ENCODE measurements at places on chromosomes 4 and X.

DNA sequence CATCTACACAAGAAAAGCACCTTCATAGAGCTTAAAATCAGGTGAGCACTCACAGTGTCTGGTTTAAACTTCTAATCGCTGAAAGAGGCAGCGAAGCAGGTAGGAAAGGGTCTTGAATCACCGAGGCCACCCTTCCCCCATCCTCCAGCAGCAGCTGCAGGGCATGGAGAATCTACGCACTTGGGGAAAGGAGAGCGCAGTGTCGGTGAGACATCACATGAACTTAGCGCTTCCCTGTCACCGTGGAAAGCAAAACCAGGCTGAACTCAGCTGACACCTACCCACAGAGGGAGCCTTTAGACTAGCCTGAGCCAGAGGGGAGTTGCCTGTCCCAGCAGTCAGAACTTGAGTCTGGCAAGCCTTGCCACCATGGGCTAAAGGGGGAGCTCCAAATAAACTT lies 197.2 kb upstream of the ZFP42 start:
- DNase-seq: no peak

DNA sequence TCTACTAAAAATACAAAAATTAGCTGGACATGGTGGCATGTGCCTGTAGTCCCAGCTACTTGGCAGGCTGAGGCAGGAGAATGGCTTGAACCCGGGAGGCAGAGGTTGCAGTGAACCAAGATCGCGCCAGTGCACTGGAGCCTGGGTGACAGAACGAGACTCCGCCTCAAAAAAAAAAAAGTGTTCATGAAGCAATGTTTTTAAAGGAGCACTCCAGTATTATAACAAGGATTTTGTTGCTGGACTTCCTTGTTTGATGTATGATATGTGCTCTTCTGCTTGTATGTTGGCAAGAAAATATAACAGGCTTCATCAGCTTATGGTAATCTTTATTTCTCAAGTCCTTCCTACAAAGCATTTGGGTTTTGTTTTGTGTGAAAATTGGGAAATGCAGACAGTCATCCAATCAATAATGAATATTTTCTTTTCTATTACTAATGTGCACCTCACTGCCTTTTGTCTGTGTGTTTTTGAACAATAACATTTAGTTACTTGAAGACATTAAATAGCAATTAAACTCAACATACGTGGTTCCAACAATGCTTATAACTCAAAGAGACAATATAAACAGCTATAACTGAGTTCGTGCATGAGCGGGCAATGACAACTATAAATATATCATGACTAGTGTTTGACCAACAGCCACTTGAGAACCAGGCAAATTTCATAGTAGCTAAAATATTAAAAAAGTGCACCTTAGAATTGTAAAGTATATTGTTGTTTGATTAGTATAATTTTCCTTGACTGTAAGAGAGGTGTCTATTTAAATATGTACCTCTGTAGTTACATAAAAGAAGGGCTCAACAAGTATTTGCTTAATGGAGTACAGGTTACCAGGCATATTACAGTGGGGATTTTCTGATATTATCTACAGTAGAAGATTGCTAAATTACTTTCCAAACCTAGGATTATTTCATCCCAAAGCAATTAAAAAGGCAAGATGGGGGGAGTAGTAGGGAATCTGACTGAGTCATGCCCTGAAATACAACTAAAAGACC lies 210.7 kb downstream of the PPP3CA start:
- DNase-seq: no peak

DNA sequence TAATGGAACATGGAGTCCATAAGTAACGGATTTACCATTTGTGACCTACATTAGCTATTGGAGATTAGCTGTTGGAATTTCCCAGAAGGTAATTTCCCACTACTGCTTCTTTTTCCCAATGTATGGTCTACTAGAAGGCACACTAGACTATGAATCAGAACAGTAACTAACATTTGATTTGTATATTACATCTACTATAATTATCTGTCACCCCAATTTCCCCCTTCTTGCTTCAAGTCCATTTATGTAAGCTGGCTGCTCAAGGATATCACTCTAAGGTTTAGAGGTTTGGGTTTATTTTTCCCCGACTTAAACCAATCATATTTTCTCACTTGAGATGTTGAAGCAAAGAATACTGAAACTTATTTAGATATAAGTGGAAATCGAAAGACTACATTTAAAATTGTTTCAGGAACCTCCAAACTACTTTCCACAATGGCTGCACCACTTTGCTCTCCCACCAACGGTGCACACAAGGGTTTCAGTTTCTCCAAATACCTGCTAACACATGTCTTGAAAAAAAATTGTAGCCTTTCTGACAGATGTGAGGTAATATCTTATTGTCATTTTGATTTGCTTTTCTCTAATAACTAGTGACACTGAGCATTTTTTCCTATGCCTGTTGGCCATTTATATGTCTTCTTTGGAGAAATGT lies 33.3 kb upstream of the H2AZ1 start:
- no peak for DNase-seq

DNA sequence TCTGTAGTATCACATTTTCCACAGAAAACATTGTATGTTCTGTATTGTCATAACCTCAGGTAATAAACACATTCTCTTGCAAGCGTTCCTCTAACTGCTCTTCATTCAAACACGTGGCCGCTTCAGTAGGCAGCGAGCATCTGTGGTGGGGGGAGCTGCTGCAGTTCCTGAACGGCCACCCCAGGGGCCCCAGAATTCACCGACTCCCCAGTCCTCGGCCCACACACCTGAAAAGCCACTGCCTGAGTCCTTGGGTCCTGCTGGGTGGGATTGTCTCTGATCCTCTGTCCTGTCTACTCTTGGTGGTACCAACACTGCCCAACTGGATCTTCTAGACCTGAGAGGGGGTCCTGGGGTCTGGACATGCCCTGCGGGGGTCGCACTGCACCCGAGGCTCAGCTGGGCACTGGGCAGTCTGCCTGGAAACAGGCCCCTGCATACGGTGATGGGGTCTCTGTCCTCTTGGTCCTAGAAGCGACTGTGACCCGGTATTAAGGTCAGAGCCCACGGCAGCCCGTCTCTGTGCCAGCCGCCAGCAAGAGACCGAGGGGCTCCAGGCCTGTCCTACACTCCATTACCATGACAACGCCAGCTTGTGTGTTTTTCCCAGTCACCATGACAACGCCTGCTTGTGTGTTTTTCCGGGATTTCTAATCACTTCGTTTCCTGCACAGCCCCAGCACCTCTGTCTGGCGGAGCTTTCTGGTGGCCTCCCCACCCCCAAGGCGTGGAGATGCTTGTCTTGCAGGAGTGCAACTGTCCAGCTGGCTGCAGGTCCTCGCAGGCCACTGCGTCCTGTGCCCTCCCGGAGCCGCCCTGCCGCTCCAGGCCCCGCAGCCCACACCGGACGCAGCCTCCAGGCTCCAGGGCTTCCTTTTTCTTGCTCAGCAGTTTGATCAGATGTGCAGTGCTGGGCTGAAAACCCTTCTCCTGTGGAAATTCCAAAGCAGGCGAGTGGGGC lies 16.0 kb downstream of the CTBP1 start:
- DNase-seq: no peak

DNA sequence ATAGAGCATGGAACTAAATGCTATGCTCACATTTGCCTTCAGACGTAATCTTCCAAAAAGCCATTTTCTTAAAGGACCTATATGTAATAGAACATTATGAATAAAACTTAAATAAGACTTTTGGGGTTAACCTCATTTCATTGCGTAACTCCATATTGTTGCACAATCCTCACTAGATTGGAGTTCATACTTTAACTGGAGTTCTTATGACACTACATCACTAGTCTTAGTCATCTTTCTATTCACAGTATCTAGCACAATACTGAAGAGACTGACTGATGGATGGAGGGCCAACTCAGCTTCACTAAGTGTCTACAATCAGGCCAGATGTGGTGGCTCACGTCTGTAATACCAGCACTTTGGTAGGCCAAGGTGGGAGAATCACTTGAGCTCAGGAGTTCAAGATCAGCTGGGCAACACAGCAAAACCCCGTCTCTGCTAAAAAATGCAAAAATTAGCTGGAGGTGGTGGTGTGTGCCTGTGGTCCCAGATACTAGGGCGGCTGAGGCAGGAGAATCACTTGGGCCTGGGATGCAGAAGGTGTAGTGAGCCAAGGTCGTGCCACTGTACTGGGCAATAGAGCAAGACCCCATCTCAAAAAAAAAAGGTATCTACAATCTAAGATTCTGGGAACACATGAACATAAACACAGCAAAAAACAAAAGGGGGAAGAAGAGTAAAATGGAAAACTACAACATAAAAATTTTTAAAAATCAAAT lies 80.8 kb upstream of the MAB21L2 start:
- no peak for DNase-seq

DNA sequence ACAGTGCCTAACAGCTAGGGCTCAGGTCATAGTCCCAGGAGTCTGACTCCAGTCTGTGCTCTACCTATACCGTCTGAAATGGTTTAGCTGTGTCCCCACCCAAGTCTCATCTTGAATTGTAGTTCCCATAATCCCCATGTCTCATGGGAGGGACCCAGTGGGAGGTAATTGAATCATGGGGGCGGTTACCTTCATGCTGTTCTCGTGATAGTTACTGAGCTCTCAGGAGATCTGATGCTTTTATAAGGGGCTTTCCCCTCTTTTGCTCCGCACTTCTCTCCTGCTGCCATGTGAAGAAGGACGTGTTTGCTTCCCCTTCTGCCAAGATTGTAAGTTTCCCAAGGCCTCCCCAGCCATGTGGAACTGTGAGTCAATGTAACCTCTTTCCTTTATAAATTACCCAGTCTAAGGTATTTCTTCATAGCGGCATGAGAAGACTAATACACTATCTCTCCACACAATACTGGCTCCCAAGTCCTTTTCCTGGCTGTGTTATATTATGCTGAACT lies 110.8 kb downstream of the AFAP1 start:
- no peak for DNase-seq

DNA sequence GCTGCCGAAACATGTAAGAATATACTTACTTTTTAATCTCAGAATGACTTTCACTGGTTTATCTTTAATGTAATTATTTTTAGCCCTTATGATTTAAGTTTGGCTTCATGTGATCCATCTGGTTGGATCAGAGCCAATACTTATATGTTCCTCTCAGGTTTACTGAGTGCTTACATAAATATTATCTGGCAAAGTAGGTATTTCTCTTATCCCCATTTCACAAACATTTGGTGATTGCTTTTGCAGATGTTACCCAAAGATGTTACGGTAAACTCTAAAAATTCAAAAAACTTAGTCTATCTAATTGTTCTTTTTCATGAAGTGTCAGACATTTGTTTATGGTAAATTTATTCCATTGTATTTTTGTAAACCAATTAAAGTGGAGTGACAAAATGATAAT lies 115.0 kb upstream of the TLL1 start:
- no peak for DNase-seq

DNA sequence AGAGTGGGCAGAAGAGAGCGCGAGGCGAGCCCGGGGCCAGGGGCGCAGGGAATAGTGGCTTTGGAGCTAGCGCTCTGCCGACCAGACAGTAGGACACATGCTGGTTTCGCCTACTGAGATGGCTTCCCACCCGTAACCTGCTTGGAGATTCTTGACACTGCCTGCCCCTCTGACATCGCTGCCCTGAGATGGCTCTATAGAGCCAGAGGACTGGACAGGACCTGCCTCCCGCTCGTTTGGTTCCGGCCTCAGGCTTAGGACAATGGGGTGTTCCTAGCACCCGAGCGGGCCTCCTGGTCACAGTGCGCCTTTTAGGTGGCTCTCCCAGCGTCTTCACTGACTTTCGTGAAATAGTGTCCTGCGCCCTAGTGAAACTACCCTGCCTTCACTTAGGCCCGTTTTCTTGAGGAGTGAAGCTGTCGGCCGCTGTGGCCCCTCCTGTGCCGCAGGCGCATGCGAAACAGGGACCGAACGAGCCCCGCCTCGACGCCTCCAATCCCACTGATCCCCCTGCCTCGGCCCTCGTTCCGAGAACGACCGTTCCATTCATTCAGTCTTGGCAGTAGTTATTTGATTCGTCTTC lies 608 bp downstream of the TAF1 start:
- DNase-seq: peak; percentile 2

- no peak for DNase-seq
Measured at GRCh38 chr4:166043801-166044200, 170.8 kb downstream of the TLL1 start.

- no peak for DNase-seq
Measured at GRCh38 chr4:111016416-111016815, 393.5 kb upstream of the PITX2 start.

DNA sequence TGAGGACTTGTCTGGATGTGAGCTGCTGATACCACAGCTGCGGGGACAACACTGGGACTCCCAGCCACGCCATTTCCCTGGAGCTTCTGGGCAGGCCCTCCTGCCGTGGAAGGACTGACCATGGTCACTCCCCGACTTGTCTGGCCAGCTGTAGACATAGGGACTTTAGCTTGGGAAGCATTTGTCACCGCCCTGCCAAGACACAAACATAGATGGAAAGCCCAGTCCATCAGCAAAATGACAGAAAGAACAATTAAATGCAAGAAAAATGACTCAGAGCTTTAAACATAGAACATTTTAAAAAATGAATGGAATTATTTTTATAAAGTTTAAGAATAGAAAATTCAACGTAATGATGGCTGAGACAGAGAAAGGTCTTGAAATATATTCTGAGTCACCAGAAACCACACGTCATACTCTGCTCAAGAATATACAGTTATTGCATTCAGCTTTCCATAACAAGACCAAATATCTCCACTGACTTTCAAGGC lies 107.6 kb upstream of the CBR4 start:
- no peak for DNase-seq

- DNase-seq: no peak
Measured at GRCh38 chr4:2858451-2859217, 15.0 kb downstream of the ADD1 start.

- no peak for DNase-seq
Measured at GRCh38 chr4:102862747-102863146, 6.0 kb upstream of the CISD2 start.

GRCh38 chr4:72553540-72554337 lies 15.3 kb downstream of the ADAMTS3 start:
- DNase-seq: no peak

DNA sequence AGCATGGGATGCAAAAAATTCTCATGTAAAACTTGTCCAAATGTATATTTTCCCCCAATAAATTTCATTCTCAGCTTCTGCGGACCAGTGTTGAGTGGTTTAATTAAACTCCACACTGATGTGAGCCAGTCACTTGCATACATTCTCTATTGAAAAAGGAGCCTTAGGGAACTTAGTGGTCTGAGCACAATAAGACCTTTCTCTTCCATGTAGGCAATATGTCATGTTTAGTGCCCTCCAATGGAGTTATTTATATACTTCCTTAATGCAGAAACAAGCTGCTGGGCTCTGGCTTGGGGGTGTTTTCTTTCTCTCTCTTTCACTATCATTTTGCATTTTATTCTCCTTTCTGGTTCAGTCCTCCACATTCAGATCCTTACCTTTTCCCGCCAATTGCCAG lies 196.9 kb downstream of the ANAPC10 start:
- DNase-seq: no peak

- no peak for DNase-seq
Measured at GRCh38 chr4:155599085-155599484, 67.6 kb upstream of the GUCY1A1 start.

GRCh38 chr4:610411-611261 lies 14.7 kb upstream of the PDE6B start:
- no peak for DNase-seq

- no peak for DNase-seq
Measured at GRCh38 chr4:30821859-30822612, 101.9 kb downstream of the PCDH7 start.
